Frontal cortex (tissue), 4 donors: ENCODE measurements at places on chromosomes 6 and 20. TPM values are rescaled to one million over a fixed set of nuclear protein-coding genes. Genes with fewer than 3 reads are reported as not detected.

GLP1R gene
- total RNA-seq = 0.41 TPM

CD109 gene
- 1.6 TPM for total RNA-seq

BMP7 gene
- 9.4 TPM for total RNA-seq

CDKAL1 gene
- total RNA-seq = 46.5 TPM

PAX1 gene
- total RNA-seq = not detected

DYNLT2 gene
- total RNA-seq = 2.0 TPM

QKI gene
- 218 TPM for total RNA-seq

NT5E gene
- 8.2 TPM for total RNA-seq

SLC17A3 gene
- not detected for total RNA-seq

RAD21L1 gene
- total RNA-seq = under 0.01 TPM
